Activated naive CD4-positive, alpha-beta T cell treated with Interleukin-2 at 50 U/mL for 16 hours (primary cell): ENCODE measurements at places on chromosomes 6 and 20.

- no peak for DNase-seq
These were observed 221.6 kb downstream of the LAMA2 start for GRCh38 chr6:129104560-129104959.

- no peak for DNase-seq
These were observed 486 bp downstream of the FKBP1A start for GRCh38 chr20:1392443-1392692.

GRCh38 chr20:33696448-33696847 lies 10.3 kb upstream of the E2F1 start:
- DNase-seq: no peak

- DNase-seq: no peak
These were observed 990.7 kb upstream of the FLRT3 start for GRCh38 chr20:15328084-15328483.

DNA sequence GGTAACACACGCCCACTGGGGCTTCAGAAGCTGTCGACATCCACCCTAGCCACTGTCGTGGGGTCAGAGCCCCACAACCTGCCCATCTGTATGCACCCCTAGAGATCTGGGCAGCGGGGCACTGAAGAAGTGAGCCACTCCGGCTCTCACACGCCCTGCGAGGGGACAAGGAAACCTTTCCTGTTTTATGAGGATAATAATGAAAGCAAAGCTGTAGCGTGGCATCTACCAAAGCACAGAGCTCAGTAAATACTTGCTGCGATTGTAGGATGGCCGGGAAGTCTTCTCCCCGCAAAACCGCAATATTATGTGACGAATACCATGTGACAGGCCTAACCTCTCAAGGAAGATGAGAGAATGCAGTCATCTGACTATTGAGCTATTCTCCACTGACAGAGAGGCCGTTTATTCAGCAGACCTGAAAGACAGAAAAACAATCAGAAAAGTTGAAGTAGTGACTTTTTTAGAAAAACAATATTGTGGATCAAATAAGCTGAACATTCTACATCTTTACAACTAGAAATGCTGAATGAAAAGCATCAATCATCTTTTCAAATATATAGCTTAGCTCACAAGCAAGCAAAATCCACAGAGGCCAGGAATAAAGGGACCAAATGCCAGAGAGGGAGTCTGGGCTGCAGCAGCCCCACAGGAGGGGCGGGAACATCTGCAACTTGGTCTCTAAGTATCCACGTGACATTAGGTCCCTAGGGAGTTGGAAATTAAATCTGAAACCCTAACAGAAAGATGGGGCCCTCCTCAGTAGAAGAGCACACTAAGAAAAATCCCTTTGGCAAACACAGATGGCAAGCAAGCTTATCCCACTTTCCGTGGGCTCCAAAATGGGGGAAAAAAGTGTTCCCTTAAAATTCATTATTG lies 207.8 kb downstream of the TTLL2 start:
- no peak for DNase-seq

DNA sequence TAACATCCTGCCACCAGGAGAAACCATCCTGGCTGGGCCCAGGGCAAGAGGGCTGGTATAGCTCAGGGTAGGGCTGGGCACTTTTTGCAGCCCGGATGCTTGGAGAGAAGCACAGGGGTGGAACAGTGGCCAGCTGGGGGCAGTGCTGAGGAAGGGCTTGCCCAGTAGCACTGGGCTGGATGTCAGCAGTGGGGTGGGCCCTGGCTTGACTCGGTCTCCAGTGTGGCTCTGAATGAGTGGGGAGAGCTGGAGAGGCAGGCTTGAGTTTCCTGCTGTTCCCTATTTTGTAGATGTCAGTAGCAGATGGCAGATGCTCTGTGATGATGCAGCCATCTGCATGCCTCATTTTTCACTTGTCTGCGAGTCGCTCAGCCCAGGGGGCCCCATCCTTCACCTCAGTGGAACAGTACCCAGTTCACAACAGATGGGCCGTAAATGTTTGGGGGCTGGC lies 56.3 kb upstream of the TULP1 start:
- DNase-seq: peak; percentile 33

DNA sequence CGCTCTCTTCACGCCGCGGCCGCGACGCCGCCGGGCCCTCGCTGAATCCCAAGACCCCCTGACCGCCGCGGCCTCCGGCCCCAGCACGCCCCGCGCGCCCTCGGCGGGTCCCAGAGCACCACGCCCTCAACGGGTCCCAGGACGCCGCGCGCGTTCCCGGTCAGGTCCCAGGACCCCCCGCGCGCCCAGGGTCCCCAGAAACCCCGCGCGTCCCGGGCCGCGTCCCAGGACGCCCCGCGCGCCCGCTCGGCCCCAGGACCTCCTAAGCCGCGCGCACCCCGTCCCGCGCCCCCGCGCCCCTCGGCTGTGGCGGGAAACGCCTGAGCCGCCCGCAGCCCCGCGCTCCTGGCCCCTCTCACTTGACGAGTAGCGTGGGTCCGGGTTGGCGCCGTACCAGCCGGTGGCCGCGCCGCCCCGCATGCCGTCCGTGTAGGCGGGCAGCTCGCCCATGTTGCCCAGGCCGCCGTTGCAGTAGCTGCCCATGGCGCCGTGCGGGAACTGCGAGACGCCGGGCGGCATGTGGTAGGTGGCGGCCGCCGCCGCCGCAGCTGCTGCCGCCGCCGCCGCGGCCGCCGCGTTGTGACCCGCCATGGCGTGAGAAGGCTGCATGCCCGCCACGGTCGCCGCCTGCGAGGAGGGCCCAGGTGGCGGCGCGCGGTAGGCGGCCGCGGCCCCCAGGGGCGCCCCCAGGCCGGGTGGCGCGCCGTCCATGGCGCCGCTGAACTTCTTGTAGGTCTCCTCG lies 556 bp downstream of the NKX2-4 start:
- no peak for DNase-seq

DNA sequence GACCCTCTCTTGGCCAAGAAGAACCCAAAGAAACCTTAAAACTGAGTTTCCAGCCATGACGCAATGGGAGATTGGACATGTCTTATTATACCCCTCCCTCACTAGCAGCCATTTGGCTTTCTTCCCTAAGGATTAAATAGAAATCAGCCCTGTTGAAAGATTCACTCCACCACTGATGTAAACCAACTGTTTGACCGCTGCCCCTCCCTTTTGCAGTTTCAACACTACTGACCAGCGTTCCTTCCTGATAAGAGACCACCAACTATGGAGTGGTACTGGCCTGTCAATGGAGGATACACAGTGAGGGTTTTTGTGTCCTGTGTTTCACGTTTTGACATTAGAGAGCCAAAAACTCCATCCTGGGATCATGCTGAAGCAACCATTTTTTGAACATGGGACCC lies 53.2 kb upstream of the CD2AP start:
- no peak for DNase-seq

GRCh38 chr6:33105386-33105785 lies 29.6 kb downstream of the HLA-DPB1 start:
- DNase-seq: no peak

DNA sequence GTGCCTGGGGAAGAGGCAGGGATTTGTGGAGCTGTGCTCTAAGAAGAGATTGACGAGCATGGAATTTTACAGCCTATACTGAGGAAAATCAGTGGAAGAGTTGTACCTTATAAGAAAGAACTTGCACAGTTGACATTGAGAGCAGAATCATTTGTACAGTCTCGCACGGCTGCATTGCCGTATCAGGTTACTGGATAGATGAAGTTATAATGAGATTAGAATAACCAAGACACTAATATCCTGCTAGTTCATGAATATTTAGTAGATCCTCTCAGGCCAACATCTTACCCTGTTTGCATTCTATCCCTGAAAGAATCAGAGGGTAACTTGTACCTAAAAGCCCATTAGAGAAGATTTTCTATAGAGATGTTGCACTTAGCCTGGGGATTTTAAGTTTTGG lies 447.1 kb downstream of the PREX1 start:
- DNase-seq: no peak

DNA sequence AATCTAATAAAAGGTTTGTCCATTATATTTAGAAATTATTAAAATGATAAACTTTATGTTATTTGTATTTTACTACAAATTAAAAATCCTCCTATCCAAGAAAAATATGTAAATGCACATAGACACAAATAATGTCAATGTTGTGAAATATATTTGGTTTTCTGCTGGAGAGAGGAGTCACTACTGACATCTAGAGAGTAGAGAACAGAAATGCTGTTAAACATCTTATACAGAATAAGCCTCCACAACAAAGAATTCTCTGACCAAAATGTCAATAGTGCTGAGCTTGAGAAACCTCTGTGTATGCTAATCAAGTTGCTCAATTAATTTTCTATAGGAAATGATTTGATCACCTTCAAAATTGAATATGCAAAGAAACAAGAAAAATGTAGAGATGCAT lies 12.4 kb downstream of the HTR1B start:
- DNase-seq: no peak

DNA sequence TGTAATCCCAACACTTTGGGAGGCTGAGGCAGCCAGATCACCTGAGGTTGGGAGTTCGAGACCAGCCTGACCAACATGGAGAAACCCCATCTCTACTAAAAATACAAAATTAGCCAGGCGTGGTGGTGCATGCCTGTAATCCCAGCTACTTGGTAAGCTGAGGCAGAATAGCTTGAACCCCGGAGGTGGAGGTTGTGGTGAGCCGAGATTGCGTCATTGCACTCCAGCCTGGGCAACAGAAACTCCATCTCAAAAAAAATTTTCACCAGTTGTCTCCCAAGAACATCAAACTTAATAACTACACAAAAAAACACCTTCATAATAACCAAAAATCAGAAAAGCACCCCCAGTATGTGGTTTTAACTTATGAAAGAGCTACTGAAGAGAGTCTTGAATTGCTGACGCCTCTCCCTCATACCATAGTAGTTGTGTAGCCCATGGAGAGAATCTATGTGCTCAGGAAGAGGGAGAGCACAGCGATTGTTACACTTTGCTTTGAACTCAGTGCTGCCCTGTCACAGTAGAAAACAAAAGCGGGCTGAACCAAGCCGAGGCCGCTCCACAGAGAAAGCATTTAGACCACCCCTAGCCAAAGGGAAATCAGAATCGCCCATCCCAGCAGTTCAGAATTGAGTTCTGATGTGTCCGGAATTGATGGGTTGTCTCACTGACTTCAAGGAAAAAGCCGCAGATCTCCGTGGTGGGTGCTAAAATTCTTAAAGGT lies 42.0 kb upstream of the GMPR start:
- DNase-seq: no peak

GRCh38 chr6:134846031-134846430 lies 103.9 kb downstream of the ALDH8A1 start:
- DNase-seq: no peak

DNA sequence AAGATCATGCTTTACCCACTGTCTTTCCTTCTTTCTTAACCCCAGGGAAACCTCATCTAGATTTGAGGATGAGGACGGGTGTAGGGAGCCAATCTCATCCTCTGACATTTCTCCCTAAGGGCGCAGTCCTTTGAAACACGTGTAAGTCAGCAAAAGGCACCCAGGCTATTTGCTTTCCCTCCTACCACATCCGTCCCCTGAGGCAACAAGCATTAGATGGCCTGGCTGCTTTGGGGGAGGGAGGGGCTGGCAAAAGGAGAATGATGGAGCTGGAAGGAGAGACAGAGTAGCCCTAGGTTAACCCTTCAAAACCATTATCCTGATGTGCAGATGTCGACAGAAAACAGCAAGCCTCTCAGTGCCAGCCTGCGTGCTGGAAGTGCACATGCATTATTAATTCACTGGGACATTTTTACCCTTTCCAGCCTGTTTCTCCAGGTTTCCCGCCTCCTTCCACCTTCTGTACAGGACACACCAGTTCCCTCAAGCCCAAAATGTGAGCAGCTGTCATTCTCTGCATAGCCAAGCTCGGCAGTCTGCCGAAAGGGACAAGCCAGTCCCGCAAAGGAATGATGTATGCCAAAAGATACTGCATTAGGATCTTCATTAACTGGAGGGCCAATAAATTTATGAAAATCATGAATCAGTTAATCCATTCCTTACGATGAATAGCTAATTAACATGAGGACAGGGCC lies 547.2 kb downstream of the CD83 start:
- no peak for DNase-seq

GRCh38 chr20:49490689-49491088 lies 8.2 kb upstream of the KCNB1 start:
- no peak for DNase-seq

- DNase-seq: no peak
These were observed 54.6 kb upstream of the RIPOR2 start for GRCh38 chr6:24990236-24990845.

DNA sequence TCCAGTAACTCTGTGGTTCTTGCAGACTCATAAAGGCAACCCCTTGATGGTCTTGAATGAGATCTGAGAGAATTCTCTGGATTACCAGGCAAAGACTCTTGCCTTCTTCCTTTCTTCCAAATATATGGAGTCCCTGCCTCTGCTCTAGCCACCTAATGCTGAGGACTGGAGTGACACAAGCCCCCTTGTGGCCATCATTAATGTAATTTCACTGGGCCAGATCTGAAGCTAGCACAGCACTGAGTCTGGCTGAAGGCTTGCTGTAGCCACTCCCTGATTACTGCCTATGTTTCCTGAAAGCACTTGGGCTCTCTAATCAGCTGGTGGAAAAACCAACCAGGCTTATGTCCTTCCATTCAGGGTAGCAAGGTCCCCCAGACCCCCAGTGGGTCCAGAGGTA lies 559.3 kb upstream of the IRAK1BP1 start:
- DNase-seq: no peak

DNA sequence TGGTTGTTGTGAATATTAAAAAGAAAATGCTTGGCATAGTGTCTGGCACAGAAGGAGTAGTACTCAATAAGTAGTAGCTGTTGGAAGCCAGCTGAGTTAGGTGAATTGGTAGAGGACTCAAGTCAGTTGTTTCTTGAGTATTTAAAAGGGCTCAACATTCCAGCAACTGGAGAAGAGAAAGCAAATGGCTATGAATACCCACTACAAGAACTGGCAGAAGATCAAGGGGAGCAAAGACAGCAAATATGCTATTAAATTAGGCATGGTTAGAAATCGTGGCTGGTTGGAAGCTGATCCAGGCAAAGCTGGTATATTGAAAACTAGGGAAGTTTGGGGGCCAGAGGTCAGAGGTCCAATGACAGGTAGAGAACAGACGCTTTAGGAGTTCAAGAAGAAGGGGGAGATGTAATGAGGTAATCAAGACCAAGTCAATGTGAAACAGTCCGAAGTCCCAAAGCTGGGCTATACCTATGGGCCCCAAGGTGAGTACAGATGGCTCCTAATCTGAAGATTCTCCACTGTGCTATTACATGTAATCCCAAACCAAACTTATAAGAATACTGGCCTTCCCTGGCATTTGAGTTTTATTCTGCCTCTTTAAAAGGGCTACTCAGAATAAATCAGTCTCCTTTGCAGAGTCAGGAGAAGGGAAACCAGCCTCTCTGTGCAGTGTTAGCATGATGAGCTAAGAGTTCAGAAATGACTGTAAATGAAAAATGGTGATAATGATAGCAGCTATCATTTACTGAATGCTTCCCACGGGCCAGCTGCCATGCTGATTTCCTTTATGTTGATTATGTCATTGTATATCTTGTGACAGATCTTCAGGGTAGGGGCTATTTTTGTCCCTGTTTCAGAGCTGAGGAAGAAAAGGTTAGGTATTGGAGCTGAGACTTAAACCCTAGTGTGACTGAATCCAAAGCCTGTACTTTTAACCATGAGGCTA lies 122.3 kb downstream of the ANKS1A start:
- no peak for DNase-seq

DNA sequence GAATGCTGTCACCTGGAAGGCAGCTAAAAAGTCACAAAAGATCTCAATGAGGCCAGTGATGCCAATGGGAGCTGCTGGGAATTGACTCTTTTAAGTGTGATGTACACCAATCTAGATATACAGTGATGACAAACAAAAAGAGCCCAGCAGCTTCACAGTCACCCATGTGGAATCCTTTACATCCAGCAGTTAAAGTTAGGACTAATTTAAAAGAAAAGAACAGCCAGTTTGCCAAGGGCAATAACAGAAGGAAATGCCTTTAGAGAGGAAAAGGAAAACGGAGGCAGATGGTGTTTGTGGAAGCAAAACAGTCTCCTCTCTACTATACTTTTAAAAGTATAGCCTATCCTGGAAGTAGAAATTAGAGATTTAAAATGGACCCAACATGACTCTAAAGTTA lies 873.5 kb downstream of the EPHA7 start:
- no peak for DNase-seq
